ENCODE measurements at places on chromosomes 12 and 14.
A peak's percentile ranks its signal among the peaks of the same experiment; 100 is the strongest.

GRCh38 chr14:94612174-94612573 lies at the start of gene SERPINA3:
SERPINA3 (plus strand) TSS chr14:94612391; CDS start chr14:94614442, 2,051 bp downstream.
- no peak for DNase-seq

- DNase-seq: no peak
Measured at GRCh38 chr14:94081386-94081820, 293 bp downstream of the IFI27L1 start.

DNA sequence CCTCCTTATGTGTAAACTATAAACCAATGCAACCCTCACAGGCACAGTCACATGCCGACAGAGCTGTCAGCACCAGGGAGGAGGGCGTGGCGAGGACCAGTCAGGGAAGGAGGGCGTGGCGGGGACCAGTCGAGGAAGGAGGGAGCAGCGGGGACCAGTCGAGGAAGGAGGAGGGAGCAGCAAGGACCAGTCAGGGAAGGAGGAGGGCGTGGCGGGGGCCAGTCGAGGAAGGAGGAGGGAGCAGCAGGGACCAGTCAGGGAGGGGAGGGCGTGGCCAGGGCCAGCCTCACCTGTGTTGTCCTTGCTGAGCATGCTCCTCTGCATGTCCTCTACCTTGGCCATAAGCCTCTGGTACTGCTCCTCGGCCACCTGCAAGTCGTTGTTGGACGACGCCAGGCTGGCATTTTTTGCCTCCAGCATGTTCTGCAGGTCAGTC lies 24.2 kb downstream of the GOLGA3 start:
- DNase-seq: no peak

GRCh38 chr12:54272214-54272613 lies 7.7 kb downstream of the CBX5 start:
- no peak for DNase-seq

GRCh38 chr12:6093764-6094163 lies 30.7 kb downstream of the VWF start:
- DNase-seq: no peak

GRCh38 chr14:76726551-76726970 lies 34.7 kb upstream of the VASH1 start:
- DNase-seq: no peak

- no peak for DNase-seq
Measured at GRCh38 chr12:116542345-116542956, 16.7 kb upstream of the MAP1LC3B2 start.

DNA sequence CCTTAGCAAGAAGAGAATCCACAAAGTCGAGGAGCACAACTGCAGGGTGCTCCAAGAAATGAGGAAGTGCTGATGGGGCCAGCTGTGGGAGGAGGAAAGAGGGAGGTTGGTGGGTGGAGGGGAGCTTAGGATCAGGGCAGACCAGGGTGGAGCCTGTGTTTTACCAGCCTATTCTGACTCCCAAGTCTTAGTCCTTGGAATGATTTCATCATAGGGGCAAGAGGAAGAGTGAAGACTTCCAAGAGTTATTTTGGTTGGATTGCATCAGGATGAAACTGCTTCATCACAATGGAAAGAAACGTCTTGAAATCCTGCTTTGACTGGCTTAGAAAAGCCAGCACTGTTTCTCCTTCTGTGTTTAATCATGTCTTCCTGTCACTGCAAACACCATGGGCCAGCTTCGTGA lies 194.0 kb downstream of the DPF3 start:
- no peak for DNase-seq

- peak; percentile 70 for DNase-seq
Measured at GRCh38 chr12:119669744-119670472, 2.0 kb downstream of the PRKAB1 start.

DNA sequence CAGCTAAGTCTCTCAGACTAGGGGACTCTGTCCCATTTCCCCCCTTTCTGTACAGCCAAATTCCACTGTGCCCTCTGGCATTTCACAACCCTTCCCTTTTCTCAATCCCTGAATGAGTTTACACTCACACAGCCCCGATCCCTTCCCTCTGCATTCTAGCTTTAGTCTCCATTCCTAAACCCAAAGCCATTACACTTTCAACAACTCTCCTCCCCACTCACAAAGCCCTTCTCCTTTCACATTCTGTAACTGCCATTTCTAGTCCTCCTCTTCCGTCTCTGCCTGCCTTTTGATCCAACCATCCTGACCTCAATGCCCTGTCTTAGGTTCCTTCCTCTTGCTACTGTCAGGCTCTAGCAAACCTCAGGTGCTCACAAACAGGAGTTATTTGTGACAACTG lies 3.6 kb downstream of the ZFHX2 start:
- no peak for DNase-seq

DNA sequence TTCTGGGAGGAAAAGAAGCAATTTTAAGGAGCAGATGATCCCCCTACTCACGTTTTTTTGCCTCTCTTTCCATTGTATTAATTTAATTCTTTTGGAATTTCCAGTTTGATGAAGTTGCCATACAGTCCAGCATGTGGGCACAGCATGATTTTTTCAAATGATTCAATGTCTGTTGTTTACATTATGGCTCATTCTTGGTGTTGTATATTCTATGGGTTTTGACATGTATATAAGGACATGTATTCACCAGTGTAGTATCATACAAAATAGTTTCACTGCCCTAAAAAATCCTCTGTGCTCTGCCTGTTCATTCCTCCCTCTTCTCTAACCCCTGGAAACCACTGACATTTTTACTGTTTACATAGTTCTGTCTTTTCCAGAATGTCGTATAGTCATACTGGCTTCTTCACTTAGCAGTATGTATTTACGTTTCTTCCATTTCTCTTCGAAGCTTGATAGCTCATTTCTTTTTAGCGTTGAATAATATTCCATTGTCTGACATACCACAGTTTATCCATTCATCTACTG lies 13.3 kb upstream of the KLHDC2 start:
- DNase-seq: no peak

GRCh38 chr14:28589792-28590191 lies 176.8 kb upstream of the FOXG1 start:
- no peak for DNase-seq

- no peak for DNase-seq
Measured at GRCh38 chr14:39683691-39684260, 251.5 kb upstream of the FBXO33 start.

- DNase-seq: no peak
Measured at GRCh38 chr14:73290279-73290678, 53.0 kb downstream of the PAPLN start.

DNA sequence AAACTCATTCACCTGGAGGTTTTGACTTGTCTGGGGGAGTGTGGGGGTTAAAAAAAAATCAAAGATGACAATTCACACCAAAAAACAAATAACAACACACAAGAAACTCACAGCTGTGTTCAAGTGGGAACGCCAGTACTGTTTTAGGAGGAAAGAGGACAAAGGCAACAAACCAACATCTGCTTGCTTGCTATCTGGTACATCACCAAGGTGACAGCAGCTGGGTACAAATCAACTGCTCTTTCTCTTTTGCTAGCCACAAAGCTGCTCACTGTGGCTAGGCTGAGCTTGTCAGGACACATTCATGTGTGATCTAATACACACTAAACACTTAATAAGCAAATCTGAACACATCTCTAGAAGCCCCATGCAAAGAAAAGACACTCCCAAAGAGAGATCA lies 128.0 kb upstream of the RAP1B start:
- no peak for DNase-seq

GRCh38 chr14:20683125-20683890 lies 1.1 kb upstream of the RNASE4 start:
- DNase-seq: peak; percentile 87

DNA sequence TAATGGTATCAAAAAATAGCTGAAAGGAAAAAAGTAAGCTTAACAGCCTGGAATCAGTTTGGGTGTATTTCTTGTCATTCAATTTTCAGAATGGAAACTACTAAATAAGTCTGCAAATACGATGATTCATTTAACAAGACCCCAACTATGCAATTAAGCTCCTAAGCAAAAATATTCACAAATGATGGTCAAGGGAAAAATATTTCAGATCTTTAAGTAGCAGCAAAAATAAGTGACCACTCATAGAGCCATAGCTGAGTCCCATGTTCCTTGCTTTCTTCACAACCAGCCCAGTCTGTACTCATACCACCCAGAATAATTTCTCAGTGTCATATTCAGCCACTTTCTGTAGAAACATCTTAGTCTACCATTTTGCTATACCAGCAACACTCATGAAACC lies 185.4 kb downstream of the PPM1H start:
- no peak for DNase-seq

DNA sequence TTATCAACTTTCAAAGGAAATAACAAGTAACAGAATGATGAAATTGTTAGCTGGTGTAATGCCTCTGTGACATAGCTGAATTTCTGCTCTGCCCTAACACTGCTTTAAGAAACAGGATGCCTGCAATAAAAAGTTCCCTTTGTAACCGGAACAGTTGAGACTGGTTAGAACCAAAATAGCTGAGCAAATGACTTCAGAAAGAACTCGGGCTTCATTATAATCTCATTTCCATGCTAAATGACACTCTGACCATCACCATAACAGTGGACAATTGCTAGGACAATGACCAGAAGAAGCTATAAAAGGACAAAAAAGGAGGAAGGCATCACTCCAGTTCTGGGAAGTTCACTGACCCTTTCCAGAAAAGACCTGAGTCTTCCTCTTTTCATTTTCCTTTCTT lies 23.5 kb upstream of the PYGL start:
- DNase-seq: no peak

- DNase-seq: peak; percentile 32
Measured at GRCh38 chr14:56494167-56494566, 85.4 kb upstream of the TMEM260 start.

- DNase-seq: no peak
Measured at GRCh38 chr14:56501909-56502530, 77.6 kb upstream of the TMEM260 start.

DNA sequence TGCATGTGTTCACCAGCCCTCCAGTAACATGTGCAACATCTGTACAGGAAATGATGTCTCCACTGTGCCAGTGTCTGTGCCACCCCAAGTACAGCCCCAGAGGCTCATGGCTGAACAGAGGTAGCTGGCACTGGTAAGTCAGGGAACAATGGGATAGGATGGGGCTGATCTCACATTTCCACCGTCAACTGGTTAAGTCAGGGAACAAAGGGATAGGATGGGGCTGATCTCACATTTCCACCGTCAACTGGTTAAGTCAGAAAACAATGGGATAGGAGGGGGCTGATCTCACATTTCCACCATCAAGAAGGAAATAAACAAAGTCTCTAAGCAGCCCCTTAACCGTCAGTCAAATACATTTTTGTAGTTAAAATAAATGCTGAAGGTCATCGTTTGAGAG lies 246.6 kb downstream of the TMEM132D start:
- DNase-seq: no peak

DNA sequence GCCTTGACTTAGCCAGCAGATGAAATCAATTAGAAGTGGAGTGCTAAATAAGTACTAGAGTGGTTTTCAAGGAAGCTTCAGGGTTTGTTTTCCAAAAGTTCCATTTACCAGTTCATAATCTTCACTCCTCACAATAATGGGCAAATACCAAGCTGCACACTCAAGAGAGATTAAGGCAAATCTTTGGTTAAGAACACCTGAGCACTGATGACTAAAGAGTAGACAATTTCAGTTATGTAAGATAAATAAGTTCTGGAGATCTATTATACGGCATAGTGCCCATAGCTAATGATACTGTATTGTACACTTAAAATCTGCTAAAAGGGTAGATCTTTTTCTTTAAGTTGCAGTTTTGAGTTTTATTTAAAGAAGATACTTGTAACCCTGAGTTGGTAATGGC lies 125.0 kb downstream of the ARMH4 start:
- DNase-seq: no peak

- DNase-seq: no peak
Measured at GRCh38 chr12:7905071-7905470, 30.9 kb downstream of the SLC2A3 start.

DNA sequence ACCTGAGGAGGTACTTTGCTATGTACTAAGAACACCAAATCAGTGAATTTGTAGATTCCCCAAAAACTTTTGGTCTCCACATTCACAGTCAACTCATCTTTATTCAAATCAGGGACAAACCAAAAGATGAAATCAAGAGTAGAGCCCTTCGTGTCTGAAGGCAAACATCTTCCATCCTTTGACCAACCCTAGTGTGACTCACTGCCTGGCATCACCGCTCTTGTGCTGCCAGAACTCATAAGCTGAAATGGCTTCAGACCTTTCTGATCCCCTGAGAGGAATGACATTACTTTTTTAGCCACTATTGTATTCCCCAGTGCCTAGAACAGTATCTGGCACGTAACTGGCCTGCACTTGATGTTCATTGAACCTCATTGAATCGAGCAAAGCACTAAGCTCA lies 50.1 kb downstream of the GOLGA5 start:
- no peak for DNase-seq

- DNase-seq: no peak
Measured at GRCh38 chr12:100794441-100795173, at the start of gene ANO4. ANO4 (plus strand) TSS chr12:100794776; CDS start chr12:100901786, 107,010 bp downstream.

DNA sequence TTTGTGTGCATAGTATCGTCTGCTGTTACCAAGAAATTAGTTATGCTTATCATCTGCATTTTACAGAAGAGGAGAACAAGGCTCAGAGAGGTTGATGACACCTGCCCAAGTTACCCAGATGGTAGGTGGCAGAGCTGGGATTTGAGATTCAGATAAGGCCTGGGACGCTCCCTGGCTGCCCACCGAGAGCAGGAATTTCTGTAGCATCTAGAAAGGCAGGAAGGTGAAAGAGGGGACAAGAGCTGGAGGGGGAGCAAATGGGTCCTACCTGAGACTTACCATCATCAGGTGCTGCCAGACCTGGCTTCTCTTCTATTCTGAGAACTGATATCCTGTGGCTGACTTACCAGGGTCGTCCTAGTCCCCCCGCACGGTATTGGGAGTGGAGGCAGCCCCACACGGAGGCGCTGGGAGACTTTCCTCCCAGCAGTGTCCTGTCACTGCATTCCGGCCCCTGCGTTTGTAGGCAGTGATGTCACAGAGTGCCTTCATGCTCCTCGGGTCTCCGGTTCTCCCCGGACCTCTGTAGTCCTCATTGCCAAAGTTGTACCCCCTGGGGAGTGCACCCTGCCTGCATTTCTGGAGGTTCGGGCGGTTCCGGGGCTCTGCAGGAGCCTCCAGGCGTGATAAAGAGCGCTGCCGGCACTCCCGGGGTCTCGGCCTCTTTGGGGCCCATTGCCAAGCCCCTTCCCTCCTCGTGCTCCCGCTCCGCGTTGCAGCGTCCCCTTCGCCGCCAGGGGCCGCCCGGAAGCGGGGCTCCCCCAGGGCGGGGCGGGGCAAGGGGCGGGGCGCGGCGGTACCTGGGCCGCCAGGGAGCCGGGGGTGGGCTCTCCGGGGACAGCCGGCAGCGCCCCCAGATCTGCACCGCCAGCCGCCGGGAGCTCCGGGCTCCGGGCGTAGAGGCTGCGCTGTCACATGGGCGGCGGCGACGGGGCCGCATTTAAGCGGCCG lies at the start of gene CABP1:
Gene CABP1, plus strand, starts transcription at position 856 of the 951 bp plus-strand sequence. Its CDS starts 60 bp downstream, at position 916.
- DNase-seq: peak; percentile 45

- no peak for DNase-seq
Measured at GRCh38 chr12:70876952-70877351, 43.6 kb downstream of the PTPRR start.

Data from NCI-H2081 (cell line).